Effector CD4-positive, alpha-beta T cell (primary cell): ENCODE measurements at places on chromosomes 3 and 15.

DNA sequence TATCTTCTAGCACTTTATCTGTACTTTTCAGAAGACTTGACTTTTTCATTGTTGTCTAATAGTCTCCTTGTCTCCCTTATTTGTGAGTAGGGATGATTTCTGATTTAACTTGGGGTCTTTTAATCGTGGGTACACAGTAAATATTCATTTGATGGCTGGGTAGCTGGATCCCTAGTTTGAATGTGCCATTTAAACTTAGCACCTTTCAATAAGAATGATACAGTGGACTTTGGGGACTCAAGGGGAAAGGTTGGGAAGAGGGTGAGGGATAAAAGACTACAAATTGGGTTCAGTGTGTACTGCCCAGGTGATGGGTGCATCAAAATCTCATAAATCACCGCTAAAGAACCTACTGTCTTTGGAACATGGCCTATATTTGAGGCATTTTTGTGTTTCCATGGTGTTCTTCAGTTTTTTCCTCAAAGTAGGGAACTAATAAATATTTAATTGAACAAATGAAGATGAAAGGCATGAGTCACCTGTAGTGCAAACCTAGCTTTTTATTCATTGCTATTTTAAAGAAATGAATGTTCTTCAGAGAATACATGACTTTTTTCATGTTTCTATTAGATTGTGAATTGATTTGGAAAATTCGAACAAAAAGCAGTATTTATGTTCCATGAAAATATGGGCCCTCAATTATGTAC is 12.1 kb downstream of the FNDC3B start:
- DNase-seq, result no peak

DNA sequence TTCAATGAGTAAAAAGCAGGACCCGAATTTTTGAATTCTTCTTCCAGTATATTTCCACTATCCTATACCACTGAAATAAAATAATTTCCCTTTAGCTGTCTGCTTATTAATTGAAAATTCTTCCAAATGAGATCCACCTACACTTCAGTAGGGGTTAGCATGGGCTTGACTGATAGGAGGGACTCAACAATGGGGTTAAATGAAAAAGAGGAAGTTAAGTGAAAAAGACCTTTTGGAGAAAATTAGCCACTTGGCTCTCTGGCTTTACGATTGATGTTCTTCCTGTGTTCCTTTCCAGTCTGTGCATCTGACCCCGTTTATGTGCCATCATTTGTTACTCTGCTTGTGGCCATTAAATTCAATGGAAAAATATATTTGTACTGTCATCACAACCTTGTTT is 54.0 kb upstream of the GCNT3 start:
- no peak for DNase-seq

DNA sequence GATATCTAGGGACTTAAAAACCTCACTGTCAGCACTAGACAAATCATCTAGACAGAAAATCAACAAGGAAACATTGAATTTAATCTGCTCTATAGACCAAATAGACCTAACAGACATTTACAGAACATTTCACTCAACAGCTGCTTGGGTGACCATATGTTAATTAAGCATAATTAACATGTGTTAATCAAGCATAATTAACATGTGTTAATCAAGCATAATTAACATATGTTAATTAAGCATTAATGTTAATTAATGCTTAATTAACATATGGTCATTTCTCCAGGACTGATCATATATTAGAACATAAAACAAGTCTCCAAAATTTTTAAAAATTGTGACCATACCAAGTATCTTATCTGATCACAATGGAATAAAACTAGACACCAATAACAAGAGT is 137.3 kb upstream of the MME start:
- no peak for DNase-seq

DNA sequence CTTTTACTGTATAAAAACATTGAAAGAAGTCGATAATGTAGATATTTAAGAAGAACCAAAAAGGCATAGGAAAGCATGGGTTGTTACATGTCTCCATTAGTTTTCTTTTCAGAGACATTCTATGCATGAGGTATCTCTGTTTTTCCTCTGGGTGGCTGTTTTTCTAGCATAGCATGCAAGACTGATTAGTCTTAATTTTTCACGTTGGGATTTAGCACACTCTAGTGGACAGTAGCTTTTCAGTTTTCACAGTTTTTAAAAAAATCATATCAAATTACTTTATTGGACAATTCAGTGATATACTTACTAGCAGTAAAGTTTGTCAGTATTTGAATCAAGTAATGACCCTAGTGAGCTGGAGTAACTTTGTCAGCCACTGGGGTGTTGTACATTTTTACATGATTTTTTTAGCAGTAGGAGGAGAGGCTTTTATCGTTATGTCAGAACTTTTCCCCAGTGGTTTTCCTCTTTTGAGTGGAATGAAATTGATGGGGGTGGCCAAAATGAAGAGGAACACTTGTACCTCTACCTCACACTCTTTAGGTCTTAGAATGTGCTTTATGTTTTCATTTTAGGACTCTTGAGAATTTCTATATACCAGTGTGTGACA is 57.2 kb downstream of the SEC22A start:
- no peak for DNase-seq

- no peak for DNase-seq
Measured at GRCh38 chr3:5134499-5134898, 12.4 kb downstream of the ARL8B start.

DNA sequence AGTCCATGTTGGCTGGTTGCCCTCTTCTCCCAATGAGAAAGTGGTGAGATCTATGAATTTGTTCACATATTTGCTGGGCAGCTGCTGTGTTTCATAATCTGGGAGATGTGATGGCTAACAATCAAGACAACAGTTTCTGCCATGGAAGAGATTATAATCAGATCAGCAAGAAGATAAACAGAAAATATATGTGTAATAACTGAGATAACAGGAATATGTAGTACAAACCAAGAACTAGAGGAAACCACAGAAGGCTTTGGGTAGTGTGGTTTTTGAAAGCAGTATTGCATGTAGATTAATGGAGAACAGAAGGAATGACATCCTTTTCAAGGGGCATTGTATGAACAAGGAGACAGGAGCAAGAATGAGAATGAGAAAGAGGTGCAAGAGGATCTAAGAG is 12.2 kb upstream of the CSTA start:
- no peak for DNase-seq

DNA sequence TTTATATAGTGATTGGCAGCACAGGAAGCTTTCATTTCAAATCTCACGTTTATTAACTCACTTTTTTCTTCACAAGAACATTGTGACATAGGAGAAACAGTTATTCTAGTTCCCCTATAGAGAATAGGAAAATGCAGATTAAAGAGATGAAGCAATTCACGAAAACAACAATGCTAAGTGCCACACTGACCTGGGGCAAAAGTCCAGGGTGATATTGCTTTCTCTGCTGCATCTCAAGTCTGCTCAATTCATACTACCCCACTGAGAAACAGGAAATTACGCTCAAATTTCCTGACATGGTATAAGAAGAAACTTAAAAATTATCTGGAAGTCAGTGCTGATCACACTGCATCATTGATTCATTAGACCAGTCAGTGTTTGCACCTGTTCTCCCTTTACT is 66.7 kb upstream of the SEMA6D start:
- no peak for DNase-seq

- no peak for DNase-seq
Measured at GRCh38 chr3:72694398-72694797, 153.8 kb downstream of the SHQ1 start.

DNA sequence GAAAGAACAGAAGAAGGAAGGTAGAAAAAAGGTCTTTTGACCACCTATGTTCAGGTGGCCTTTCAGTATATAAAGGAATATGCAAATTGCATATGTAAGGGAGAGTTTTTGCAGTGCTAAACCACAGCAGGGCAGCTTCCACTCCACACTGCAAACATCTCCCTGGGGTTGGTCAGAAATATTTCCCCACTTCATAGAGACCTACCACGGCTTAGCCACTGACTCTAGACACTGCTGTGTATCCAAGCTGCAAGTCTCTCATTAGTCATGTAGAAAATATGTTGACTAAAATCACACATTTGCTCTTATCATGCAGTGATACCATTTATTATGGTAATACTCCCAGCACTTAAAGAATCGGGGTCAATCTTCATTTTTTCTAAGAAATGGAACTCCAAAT is 214.9 kb upstream of the NR2F2 start:
- no peak for DNase-seq
